ENCODE measurements at places on chromosomes 5 and 9.

DNA sequence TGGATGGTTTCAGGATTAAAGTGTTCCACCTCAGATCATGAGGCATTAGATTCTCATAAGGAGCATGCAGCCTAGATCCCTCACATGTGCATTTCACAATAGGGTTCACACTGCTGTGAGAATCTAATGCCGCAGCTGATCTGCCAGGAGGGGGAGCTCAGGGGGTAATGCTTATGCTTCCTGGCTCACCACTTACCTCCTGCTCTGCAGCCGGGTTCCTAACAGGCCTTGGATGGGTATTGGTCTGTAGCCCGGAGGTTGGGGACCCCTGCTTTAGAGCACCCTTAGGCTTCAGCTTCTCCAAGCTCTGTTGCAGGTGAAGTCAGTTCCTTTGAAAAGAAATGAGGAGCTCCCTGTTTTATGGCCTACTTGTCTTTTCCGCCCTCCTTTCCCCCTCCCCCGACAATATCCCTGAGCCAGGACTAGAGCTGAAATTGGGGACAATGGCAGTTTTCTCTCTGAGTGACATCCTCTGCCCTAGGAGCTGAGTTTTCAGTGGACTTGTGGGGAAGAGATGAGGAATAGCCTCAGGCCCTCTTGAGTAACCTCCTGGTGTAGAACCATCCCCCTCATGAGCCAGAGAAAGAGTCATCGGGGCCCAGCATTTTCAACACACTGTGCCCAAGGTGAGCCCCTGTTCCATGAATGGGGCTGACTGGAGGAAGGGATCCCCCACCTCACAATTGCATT lies 16.2 kb upstream of the MAT2B start:
- no peak for DNase-seq

DNA sequence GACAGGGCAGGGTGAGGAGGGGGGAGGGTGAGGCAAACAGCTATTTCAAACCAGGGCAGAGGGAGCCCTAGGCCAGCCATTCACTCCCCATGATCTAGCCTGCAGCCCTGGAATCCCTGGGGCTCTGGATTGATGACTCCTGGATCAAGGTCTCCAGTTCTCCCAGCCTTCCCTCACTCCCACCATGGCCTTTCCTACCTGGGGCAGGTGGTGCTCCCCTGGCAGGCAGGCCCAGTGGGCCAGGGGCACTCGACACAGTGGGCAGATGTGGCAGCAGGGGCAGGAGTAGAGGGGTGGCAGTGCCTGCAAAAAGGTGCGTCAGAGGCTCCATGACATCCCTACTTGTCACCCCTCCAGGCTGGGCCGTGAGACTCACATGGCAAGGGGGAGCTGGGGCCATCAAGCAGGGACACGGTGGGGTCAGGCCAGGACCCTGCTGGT lies 6.0 kb downstream of the KIF12 start:
- no peak for DNase-seq

- no peak for DNase-seq
Observed at GRCh38 chr5:1652873-1653697, 129.3 kb upstream of the LPCAT1 start.

DNA sequence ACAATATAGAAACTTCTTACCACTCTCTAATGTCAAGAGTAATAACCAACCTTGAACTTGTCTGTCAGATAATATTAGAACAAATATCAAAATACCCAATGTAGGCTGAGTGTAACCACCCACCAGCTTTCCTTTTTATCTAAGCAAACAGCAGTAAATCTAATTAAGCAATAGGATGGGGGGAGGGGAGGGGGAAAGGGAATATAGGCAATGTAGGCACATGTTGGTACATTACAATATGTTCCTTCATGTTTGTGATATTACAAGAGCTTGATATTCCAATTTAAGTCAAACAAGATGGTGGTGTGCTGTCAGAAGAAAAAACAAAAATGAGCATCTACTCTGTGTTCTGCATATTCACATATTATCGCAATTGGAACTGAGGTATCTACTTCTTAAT lies 158.2 kb downstream of the DENND1A start:
- DNase-seq, result no peak

- DNase-seq, result no peak
Observed at GRCh38 chr9:81971727-81972126, 16.8 kb upstream of the SPATA31D1 start.

GRCh38 chr5:140641716-140642115 lies 2.5 kb downstream of the TMCO6 start:
- no peak for DNase-seq

DNA sequence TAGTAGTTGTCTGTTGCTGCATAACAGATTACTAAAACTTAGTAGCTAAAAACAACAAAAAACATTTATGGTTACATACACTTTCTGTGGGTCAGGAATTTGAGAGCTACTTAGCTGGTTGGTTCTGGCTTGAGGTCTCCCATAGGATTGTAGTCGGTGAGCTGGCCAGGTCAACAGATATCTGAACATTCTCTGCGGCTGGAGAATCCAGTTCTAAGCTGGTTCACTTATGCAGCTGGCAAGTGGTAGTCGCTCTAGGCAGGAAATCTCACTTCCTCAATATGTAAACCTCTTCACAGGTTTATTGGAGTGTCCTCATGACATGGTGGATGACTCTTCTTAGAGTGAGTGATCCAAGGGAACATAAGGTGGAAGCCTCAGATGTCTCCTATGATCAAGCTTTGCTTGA lies 65.7 kb upstream of the TNFAIP8 start:
- no peak for DNase-seq

GRCh38 chr5:74282490-74282889 lies 358.0 kb downstream of the ENC1 start:
- DNase-seq, result no peak

- DNase-seq, result no peak
Observed at GRCh38 chr5:100469767-100470166, 65.4 kb upstream of the FAM174A start.

GRCh38 chr5:19733612-19734495 lies 254.1 kb downstream of the CDH18 start:
- DNase-seq, result no peak
